Fibroblast of villous mesenchyme (primary cell): ENCODE measurements at places on chromosomes 3 and 15.
A peak's percentile ranks its signal among the peaks of the same experiment; 100 is the strongest.

DNA sequence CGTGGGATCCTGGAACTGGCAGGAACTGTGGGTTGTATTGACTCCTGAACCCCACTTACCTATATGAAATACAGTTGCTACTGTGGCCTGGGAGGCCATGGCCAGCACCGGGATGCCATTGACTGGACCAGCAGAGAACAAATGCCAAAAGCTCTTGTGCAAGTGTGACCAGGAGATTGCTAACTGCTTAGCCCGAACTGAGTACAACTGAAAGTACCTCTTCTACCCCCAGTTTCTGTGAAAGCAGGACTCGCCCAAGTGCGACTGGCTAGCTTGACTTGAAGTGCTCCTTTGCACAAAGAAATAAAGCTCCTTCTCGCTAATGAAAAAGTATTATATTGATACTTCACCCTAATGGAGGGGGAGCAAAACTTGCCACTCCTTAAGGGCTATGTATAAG, 101.3 kb upstream of the ATP11B start:
- DNase-seq, result no peak

- no peak for DNase-seq
These were observed 512.3 kb downstream of the ZNF385D start for GRCh38 chr3:21238661-21239060.

- DNase-seq, result no peak
These were observed 100.8 kb upstream of the ABHD17C start for GRCh38 chr15:80594091-80594889.

- peak; percentile 75 for DNase-seq
These were observed 698 bp downstream of the IL1RAP start for GRCh38 chr3:190514413-190515153.

GRCh38 chr15:96320107-96320506, 10.4 kb upstream of the NR2F2 start:
- peak; percentile 20 for DNase-seq

GRCh38 chr3:4571690-4572334, 78.7 kb downstream of the ITPR1 start:
- no peak for DNase-seq

- no peak for DNase-seq
These were observed 45.2 kb downstream of the LRCH3 start for GRCh38 chr3:197836244-197836643.

DNA sequence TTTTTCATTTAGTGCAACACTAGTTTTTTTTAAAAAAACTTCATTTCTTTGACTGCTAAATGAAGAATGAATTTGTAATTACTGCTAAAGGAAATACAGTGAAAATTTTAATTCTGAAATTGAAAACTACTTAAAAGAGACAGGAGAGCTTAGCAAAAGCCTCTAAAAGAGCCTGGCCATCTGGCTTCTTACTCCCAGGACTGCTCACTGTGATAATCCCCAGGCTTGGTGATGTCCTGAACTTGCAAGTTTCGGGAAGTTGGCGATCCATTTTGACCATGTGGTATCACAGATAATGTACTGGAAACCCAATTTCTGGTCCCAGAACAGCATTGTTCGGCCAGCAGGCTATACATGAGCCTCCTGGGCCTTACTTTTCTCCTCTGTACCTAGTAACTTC, 292.1 kb downstream of the FGF12 start:
- no peak for DNase-seq

DNA sequence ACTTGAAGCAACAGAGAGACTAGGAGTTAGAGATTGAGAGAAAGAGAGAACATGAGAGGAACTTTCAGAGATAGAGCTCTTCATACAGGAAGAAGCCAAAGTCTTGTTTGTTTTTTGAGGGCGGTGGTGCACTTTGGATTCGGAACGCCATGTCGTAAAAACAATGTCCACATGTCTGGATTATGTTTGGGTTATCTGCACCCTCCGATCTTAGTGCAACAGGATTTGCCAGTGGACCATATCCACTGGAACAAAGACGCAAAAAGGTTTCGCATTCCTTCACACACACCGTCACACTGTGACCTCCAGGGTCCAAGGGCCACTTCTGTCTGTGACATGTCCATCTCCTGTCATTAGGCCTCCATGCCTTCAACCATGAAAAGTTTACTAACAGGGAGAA, 141.8 kb upstream of the ATP11B start:
- no peak for DNase-seq

DNA sequence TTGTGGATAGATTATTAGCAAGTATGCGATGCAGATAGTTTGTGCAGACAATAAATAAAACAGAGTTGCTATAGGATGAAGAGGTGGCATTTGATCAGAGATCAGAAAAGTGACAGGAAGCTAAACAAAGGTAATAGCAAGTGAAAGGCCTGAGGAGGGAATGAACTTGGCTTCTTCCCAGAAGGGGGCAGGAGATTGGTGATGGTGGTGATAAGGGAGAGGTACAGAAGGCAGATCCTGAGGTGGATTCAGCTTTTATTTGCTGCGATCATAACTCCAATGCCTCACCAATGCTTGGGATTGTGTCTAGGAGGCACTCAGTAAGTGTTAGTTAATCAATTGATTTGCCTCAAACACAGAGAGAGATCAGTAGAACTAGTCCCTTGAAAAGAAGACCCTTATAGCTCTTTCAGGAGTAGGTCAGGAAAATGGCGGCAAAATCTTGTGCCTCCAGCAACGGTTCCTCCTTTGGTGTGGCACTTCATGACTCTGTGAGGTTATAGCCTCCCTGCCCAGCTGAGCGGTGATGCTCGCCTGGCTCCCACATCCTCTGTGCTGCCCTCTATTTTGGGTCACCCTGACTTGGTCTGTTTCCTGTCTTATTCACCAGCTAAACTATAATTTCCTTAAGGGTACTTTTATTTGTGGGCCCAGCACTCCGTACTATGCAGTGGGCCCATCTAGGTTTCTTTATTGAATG, 37.5 kb downstream of the TGFBR2 start:
- DNase-seq, result no peak

GRCh38 chr3:50661321-50661837, 13.3 kb upstream of the DOCK3 start:
- DNase-seq, result no peak

- no peak for DNase-seq
These were observed 22.7 kb downstream of the CLDN11 start for GRCh38 chr3:170441412-170441811.

- no peak for DNase-seq
These were observed 30.3 kb upstream of the POLG start for GRCh38 chr15:89364741-89365450.

- no peak for DNase-seq
These were observed 21.5 kb downstream of the FAM174B start for GRCh38 chr15:92634060-92634459.

DNA sequence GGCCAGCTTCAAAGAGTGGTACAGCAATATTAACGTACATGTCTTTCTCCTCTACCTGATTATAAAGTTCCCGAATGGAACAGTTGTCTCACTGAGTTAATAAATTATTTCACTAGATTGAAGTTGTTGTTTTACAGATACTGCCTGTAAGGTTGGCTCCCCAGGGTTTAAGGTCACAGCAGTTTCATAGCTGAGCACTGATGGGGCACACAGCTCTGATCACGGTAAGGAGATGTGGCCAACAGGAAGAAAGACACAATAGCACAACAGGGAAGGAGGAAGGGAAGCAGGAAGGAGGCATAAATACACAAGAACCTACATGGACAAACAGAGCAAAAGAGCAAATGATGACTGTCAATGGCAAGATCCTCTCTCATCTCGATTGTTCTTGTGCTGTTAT, 215.6 kb downstream of the WNT5A start:
- no peak for DNase-seq

- no peak for DNase-seq
These were observed 15.2 kb downstream of the SPPL2A start for GRCh38 chr15:50750227-50750705.

DNA sequence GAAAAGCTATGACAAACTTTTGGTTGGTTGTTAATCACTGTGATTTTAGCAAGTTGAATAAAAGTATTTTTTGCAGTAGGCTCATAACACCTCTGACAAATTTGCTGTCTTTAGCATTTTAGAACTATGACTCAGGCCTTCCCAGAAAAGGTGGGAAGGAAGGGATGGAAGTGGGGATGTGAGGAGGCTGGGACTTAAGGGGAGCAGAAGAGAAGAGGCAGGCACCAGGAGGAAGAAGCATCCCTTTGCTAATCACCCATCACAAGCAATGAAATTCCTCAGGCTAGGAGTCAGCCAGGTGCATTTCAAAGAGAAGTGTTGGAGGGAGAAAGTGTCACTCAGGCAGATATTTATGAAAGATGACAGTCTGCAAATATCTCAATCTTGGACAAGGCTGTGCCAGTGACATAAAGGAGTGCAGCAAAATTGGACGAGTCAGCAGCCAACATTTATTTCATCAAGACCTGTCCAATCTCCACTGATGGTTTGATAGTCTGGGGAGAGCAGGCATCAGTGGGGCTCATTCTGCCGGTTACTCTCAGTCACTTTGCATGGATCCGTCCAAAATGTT, 337.3 kb upstream of the ARRDC4 start:
- DNase-seq, result no peak

- no peak for DNase-seq
These were observed 34.1 kb downstream of the ATP13A5 start for GRCh38 chr3:193344486-193344885.

- DNase-seq, result no peak
These were observed 78.4 kb downstream of the CHL1 start for GRCh38 chr3:274927-275326.

- no peak for DNase-seq
These were observed 75.4 kb downstream of the XXYLT1 start for GRCh38 chr3:195195321-195196209.

GRCh38 chr3:115931581-115931980, 308.3 kb downstream of the GAP43 start:
- DNase-seq, result peak; percentile 13

- peak; percentile 58 for DNase-seq
These were observed 3.5 kb upstream of the MTFMT start for GRCh38 chr15:65032801-65033537.

GRCh38 chr3:177106594-177106993, 90.7 kb downstream of the TBL1XR1 start:
- DNase-seq, result no peak

DNA sequence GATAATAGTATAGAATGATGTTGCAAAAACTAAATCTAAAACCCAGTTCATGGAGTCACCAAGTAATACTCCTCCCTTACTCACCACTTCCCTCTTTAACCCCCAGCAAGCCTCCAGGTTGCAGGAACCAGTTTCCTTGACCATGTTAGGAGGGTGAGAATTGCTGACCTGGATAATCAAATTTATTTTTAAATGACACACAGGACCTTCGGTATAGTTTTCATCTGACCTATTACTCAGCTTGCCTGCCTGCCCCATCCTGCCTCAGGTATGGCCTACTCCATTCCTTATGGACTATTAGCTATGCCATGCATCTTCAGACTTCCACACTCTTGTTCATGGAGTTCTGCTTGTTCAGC, 883 bp downstream of the RTP4 start:
- DNase-seq, result peak; percentile 2

GRCh38 chr15:64893481-64894394, 18.0 kb upstream of the ANKDD1A start:
- DNase-seq, result peak; percentile 93

DNA sequence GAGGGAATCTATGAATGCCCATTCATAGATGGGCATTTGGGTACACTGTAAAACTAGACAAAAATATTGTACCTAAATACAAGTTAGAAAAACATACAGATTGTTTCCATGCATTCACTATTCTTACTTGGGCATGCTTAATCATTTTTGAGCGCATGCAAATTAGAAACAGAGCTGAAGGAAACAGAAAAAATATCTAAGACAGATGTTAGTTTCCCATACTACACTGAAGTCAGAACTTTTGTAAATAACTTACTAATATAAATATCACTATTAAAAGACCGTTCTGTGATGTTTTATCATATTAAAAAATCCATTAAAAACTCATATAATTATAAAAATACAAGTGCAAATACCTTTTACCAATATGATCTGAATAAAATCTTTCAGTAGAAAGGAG, 58.7 kb downstream of the GOLIM4 start:
- DNase-seq, result no peak

GRCh38 chr15:101451266-101451799, 38.2 kb downstream of the PCSK6 start:
- DNase-seq, result peak; percentile 96

- peak; percentile 40 for DNase-seq
These were observed 84.1 kb downstream of the PIK3R4 start for GRCh38 chr3:130662501-130662996.
